ENCODE measurements at places on chromosomes 5 and 9.

GRCh38 chr5:59358005-59358861, 535.3 kb downstream of the PDE4D start:
- no peak for DNase-seq

DNA sequence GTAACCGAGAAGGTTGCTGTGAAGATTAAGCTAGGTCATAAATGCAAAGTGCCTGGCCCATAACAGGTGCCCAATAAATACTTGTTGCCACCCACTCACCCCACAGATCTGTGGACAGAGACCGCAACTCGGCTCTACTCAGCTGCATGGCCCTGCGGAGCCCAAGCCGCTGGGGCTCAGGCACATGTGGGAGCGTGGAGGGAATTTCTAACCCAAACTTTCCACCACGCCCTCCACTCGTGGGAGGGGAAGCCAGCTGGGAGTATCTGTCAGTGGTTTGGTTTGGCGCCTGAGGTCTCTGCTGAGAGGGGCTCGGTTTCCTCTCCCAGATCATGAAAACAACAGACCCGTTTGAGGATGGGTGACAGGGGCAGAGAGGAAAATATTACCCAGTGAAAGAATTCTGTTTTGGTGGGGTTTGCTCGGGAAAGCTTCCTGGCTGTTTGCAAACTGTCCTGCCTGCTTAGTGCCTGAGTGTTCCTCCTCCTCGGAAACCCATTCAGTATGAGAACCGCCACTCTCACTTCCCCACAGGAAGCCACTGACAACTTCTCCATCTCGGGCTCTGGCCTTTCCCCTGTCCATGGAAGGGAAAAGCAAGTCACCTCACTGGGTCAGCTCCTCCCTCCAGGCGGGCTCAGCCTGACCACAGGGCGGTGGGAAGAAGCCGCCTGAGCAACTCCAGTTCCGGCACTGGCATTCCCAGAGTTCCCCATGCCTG, 60.1 kb downstream of the RGS3 start:
- peak; percentile 59 for DNase-seq

- DNase-seq: no peak
Measured at GRCh38 chr9:84251921-84252320, 88.6 kb downstream of the SLC28A3 start.

DNA sequence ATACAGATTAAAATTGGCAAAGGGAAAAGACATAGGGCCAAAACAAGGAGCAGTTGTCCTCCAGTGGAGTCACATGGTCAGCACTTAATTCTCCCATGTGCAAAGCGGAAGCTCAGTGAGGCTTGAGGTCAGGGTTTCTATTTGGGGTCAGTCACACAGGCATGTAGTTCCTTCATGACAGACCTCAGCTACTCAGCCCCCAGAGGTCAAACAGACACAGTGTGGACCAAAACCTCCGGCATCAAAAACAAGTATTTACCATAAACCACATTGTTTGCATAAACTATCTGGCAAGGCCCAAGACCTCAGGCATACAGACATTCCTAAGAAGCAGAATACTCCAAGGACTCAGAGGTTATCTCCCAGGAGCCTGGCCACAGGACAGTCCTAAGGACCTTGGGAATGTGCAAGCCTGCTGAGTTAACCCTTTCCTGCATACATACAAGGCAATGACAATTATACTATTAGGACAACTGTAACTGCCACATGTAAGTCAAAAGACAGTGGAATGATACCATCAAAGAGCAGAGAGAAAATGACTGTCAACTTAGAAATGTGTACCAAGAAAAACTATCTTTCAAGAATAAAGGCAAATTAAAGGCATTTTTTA, 28.7 kb upstream of the FNIP1 start:
- no peak for DNase-seq

DNA sequence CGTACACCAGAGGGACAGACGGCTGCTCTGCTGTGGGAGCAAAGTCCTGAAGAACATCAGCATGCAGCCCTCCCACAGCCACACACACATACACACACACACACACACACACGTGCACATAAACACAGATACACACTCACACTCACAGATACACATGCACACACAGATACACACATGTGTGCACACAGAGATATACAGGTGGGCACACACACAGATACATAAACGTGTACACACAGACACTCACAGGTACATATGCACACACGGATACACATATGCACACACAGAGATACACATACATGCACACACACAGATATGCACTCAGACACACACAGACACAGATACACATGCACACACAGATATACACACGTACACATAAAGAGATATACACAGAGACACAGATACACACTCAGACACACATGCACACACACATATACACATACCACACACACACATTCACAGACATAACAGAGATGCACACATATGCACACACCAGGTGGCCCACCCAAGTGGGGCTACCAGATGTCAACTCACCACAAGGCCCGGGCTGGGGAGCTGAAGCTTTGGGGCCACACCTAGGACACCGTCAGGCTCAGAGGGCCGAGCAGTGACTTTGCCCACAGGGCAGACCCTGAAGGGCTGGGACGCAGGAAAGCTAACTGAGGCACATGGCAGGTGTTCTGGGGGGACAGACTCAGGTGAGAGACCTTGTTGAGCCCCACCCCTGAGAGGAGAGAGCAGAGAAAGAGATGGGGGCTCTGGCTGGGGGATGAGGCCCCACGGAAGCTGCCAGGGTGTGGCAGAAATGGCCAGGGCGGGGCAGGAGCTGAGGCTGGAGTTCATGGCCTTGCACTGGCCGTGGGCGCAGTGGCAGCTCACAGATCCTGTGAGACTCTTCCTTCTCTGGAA, 148.6 kb upstream of the PPP1R26 start:
- no peak for DNase-seq

DNA sequence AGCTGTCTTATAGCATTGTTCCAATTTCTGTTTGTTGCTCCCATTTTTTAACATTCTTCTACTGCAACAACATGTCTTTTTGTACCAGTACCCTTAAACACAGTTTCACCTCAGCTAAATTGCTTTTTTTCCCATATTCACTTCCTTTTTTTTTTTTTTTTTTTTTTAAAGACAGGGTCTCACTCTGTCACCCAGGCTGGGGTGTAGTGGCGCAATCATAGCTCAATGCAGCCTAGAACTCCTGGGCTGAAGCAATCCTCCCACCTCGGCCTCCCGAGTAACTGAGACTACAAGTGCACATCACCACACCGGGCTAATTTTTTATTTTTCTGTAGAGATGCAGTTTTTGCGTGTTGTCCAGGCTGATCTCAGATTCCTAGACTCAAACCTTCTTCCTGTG, 161.3 kb downstream of the NIPBL start:
- DNase-seq: no peak

GRCh38 chr9:101307051-101307450, 77.8 kb downstream of the BAAT start:
- DNase-seq: no peak

DNA sequence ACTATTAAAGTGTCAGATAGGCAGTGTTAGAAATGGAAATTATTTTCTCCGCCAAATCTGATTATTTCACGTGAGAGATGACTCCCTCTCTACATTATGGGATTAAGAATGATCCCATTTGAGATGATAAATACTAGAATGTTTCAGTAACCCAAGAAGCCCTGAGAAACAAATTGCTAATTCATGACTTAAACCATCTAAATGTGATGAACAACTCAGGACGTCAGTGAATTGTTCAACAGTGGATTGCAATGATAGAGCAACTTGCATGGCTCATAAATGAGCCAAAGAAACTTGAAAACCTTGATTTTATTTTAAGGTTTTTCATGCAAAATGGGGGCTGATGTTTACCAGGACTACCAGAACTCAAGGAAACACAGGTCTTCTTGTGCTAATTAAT, 350.5 kb upstream of the WWC1 start:
- no peak for DNase-seq

DNA sequence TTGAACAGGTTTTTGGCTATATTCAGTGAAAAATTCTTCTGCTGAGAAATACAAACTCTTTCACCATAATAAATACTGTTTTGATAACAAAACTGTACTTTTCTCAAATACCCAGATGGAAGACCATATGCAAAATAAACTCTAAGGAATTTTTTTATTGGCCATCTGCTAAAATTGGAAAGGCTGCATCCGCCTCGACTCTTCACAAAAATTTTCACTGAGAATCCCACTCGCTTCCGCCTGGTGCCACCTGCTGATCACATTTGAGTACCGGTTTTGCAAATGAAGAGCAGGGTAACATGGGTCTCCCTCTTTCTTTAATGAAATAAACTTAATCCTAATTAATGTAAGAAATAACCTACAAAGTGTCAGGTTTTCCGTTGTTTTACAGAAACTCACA, 76.4 kb downstream of the TTLL11 start:
- DNase-seq: no peak

DNA sequence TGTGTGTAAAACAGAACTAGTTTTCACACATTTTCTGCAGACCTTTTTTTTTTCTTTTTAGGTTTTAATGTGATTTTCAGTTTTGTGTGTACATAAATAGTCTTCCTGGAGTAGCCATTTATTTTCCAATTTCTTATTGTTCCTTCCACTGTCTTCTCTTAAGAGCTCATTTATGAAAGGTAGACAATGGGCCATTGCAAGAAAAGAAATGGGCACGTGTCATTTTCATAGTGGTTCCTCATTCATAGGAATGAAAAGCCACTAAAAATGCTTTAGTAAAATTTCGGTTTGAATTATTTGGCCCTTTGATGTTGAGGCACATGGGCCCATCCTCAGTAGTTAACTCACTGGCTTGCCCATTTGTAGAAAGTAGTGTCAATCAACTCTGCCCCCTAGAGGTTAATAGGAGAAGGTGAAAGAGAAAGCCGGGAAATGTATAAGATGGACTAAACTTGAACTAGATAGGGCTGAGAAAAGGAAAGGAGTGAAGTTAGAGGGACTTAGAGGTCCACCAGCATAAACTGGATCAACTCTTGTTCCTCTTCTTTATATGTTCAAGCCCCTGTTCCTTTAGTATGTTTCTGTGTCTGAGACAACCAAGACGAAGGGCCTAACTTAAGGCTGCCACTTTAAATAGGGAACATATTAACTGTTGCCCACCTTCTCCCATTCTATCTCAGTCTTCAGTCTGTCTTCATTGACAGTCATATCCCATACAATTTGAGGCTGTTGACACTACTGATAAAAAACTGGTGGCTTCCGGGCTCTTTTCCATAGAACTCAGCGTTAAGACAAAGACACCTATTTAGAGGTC, 72.6 kb downstream of the SMARCA2 start:
- DNase-seq: peak; percentile 24

- DNase-seq: no peak
Measured at GRCh38 chr9:109751253-109751652, 28.7 kb upstream of the PALM2AKAP2 start.

DNA sequence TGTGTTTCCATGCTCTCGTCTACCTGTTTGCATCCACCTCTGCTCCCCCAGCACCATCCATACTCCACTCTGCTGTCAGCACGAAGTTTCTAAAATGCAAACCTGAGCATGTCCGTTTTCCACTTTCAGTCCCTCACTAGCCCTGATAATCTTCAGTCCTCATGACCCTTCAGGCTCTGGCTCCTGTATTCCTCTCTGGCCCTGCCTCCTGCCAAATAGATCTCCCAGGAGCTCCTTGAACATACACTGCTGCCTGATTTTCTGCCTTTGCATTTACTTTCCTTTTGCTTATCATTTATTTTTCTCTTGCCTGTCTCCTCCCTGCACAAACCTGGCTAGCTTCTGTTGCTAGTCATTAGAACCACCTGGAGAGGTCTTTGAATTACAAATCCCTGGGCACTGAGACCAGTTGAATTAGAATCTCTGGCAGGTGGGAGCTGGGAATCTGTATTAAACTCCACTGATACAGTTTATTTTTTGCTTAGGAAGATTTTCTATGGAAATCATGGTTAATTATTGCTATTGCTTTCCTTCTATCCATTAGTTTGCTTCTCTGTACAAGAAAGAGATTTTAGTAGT, 18.5 kb downstream of the ARHGEF28 start:
- no peak for DNase-seq

DNA sequence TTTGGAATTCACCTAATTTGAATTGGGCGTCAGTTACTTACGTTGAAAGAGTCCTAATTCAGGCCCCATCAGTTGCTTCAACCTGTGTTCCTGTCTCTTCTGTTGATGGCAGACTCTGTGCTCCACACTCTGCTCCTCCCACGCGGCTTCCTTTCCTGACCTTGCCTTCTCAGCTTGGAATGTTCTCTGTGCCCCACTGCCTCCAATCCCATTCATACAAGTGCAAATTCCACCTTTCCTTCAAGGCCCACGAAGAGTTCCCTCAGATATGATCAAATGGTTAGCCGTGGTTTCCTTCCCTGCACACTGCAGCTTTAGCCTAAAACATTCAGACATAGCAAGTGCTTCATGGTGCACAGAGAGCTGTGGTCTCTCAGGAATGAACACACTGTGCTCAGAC, 65.7 kb downstream of the SREK1 start:
- DNase-seq: no peak

- no peak for DNase-seq
Measured at GRCh38 chr5:142120247-142120935, 11.8 kb downstream of the NDFIP1 start.

DNA sequence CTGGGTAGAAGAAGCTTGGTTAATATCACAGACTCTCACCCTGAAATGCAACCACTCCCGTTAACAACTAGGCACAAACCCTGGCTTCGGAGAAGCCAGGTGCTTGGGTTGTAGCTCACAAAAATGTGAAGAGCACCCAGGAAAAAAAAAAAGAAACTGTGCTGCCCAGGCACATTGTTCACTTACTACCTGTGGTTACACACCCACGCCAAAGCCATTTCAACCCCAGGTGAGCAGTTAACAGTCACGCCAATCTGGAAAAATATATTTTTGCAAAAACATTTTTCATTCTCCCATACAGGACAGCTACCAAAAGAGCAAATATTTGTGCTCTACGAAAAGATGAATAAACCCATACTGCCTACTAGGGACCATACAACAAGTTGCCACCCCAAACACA, 49.2 kb downstream of the SIL1 start:
- DNase-seq: no peak

- DNase-seq: no peak
Measured at GRCh38 chr5:116930616-116931015, 356.0 kb upstream of the SEMA6A start.

GRCh38 chr5:139121120-139121519, 77.0 kb downstream of the SIL1 start:
- no peak for DNase-seq

DNA sequence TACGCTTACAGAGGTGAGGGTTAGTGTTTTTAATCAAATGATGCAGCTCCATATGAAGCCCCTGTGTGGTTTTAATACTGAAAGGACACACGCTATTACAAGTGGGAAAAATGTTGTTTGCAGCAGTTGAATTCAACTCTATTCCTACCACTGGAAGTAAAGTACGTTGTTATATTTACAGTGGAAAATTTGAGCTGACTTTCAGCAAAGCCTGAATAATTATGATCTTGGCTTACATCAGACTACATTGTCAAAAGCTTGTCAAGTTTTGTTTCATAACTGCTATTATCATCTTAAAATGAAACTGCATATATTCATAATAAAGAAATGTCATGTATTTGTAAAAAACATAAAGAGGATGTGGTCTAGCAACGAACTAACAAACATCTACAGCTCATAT, 818.5 kb downstream of the SEMA5A start:
- DNase-seq: no peak

- peak; percentile 85 for DNase-seq
Measured at GRCh38 chr9:87711857-87712800, 13.8 kb upstream of the CTSL start.
